Hematopoietic multipotent progenitor cell treated with erythropoietin and hydrocortisone succinate and interleukin-3 and kit ligand, for 6 days (in vitro differentiated cells): ENCODE measurements at places on chromosomes 13 and 19.

- DNase-seq: no peak
Observed at GRCh38 chr13:77599351-77599750, 63.8 kb downstream of the SCEL start.

DNA sequence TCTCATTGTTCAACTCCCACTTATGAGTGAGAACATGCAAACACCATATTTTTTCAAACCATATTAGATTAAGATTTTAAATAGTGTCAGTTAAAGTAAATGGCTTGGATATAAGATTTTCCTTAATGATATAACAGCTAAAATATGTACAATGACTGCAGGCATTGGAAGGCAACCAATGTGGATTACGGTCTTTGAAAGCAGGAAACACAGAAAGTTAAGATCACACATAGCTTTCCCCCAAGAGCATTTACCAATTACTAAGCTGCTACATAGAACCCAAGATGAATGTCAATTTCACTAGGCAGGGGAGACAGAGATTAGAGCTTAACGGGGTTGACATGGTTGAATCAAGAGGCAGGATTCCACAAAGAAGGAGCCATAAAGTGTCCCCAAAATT is 173.2 kb upstream of the TRPC4 start:
- no peak for DNase-seq

DNA sequence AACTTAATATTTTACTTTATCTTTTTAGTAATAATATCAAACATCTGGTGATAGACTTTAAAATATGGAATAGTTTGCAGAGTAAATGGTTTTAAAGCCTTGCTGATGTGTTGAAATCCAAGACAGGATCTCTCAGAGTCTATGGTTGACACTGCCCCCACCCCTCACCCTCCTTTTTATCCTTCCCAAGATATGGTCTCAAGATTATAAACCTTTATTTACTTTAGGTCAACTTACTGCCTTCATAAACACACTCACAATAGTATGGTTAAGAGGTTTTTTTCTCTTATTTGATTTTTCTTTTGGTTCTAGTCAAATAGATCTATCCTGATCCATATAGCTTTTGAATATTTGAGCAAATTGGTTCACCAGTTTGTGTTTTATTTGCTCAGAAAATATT is 39.0 kb downstream of the PAN3 start:
- DNase-seq: no peak

DNA sequence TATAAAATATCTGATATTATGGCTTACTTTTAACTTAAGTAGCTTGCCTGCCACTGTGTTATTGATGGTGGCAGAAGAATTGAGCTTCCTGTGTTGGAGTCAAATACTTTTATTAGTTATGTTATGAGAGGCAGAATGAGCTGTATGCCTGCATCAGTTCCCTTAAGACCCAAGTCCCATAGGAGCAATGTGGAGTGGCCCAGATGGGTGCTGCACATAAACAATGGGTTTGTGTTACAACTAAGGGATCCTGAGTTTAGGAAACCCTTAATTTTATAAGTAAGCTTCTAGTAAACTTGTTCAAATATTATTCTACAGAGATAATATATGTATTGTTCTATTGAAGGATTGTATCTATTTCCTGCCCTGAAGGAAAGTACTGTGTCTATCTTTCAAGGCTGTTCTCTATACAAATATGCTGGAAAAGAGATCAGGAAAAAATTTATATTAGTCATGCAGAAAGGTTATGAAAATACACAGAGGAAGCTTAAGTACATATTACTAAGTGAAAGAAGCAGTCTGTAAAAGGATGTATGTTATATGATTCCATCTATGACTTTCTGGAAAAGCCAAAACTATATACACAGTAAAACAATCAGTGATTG is 2018.0 kb upstream of the PCDH20 start:
- no peak for DNase-seq

DNA sequence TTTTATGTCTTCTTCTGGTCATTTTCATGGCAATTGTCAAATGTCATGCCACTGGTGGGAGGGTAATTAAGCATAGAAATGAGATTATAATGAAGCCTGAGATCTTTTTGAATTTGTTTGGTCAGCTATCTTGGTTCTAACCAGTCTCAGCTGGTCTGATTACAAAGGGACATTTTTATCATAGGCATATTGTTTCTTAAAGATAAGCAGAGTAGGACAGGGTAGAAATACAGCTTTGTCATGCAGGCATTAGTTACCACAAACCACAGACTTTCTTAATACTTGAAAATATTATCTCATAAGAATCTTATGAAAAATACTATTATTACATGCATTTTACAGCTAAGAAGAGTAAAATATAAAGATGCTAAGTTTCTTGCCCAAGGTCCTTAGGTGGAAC is 1761.5 kb downstream of the PCDH9 start:
- peak; percentile 93 for DNase-seq

GRCh38 chr19:49843265-49843664 is 7.7 kb upstream of the PTOV1 start:
- no peak for DNase-seq

DNA sequence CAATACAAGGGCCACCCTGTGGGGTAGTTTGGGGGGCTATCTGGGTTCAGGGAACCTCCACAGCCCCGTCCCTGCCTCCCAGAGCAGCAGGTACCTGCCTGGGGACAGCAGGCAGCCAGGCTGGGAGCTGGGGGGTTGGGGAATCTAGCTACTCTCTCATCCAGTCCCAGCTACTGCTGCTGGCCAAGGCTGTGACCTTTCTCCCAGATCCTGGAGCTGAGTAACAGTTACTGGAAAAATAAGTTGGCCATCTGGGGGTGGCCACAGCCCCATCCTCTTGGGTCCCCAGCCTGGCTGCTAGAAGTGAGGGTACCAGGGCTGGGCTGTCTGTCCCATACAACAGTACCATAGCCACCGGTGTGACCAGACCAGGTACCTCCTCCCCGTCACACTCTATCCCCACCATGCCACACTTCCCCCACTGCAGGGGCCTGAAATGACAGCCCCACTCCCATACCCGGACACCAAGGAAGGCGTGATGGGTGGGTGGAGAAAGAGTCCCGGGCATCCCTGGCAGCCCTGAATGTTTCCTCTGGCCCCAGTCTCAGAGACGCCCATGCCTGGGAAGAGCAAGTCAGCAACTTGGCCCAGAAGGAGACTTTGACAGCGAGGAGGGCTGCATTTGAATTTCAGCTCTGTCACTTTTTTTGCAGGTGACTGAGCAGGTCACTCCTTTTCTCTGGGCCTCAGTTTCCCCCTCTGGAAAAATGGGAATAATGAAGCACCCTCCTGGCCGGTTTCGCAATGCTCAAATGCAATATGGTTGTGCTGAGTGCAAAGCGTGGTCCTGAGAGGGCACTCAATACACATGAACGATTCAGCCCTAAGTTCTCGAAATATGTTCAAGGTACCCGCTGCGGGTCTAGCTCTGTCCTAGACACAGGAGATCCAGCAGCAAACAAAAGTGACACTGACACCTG is 30.7 kb upstream of the NFIC start:
- no peak for DNase-seq

DNA sequence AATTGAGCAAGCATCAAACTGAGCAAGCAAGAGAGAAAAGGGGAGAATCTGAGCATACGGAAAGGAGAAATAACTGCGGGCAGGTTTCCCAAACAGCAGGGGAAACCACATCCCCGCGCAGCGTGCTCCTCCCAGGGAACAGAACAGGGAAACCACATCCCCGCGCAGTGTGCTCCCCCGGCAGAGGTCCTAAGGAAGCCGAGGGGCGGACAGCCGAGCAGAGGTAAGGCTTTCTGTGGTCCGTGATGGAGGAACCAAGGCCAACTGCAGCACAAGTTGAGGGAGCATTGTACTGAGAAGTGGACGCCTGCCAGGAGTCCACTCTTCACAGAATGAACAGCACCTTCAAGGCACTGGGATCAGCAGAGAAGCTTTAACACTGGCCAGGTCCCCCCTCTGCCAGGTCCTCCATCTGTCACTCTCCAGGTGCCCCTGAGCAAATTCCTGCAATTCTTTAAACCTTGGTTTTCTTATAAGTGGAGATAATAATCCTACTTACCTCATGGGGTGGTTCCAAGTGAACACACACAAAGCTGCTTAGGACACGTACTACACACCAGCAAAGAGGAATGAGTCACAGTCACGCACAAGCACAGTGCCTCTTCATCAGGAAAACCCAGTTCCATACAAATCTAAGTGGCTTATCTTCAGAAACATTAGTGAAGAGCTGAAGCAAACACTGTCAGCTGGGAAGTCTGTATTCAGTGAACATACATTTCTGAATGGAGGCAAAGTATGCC is 23.0 kb upstream of the LAMP1 start:
- no peak for DNase-seq

GRCh38 chr13:106467427-106468122 is 67.9 kb downstream of the EFNB2 start:
- no peak for DNase-seq
